ENCODE measurements at places on chromosomes 2 and 18. TPM values are rescaled to one million over a fixed set of nuclear protein-coding genes. Genes with fewer than 3 reads are reported as not detected.
A peak's percentile ranks its signal among the peaks of the same experiment; 100 is the strongest.

Gene PXDN
- 18.2 TPM for total RNA-seq

Gene CIB4
- not detected for total RNA-seq

Gene ADAM17
- 10.5 TPM for total RNA-seq

Gene SPATA3
- not detected for total RNA-seq

Gene CHST9
- not detected for total RNA-seq

DNA sequence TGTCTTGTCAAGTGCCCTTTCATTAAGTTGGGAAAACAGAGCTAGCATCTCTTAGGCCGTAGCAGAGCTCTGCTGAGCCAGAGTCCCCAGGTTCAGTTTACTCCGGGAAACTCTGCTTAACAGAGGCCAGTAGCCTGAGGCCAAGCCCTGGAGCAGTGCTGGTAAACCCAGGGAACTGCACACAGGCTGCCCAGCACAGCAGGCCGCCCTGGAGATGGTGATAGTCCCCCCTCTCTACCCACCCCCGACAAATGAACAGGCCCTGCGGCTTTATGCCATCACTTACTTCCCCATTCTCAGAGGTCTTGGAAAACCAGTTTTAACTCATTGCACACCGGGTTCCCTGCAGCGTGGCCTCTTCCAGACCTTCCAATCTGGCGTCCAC lies 3.5 kb downstream of the CNNM4 start:
- H3K27me3 ChIP-seq, result no peaks in the 10 kb centered on the region
- H3K4me1 ChIP-seq, result peaks cover 87% of the 10 kb centered on the region
- peak overlapping the region; percentile 93 for H3K4me3 ChIP-seq

DNA sequence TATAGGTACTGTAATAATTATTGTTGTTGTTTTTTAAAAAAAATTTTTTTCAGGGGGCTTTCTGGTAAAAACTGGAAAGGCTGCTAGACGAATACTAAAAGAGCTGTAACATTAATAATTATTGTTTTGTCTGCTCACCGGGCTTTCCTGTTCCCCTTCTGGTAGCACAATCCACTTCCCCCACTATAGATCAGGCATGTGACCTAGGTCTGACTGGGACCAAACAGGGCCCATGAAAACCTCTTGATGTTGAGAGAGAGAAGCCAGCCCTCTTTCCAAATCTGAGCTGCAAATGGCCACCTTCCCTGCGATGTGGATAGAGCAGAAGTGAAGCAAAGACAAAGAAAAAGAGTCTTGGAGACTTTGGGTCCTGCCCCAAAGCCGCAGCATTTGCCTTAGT lies 23.4 kb downstream of the SH2D6 start:
- no peak for DNase-seq
- no peak overlapping the region for H3K4me3 ChIP-seq
- no peak overlapping the region for H3K27ac ChIP-seq
- peaks cover 15% of the 10 kb centered on the region for H3K4me1 ChIP-seq
- no peaks in the 10 kb centered on the region for H3K36me3 ChIP-seq

DNA sequence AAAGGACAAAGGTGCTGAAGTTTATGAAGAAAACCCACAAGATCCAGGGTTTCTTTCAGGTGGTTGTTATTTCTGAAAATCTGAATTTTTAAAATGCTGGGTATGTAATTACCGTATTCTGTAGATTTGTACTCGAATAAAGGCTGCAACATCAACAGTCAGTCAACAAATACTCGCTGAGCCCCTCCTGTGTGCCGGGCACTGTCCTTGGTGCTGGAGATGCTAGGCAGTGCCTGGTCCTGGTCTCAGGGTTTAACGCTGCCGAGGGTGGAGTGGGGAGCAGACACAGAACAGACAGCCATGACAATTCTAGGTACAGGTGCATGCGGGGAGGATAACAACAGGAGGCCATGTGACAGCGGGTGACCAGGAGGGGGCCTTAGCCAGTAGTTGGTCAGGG lies 27.2 kb upstream of the PDIA6 start:
- no peaks in the 10 kb centered on the region for H3K36me3 ChIP-seq
- no peak overlapping the region for H3K4me3 ChIP-seq
- no peak for DNase-seq
- no peaks in the 10 kb centered on the region for H3K4me1 ChIP-seq
- H3K27ac ChIP-seq, result no peak overlapping the region

DNA sequence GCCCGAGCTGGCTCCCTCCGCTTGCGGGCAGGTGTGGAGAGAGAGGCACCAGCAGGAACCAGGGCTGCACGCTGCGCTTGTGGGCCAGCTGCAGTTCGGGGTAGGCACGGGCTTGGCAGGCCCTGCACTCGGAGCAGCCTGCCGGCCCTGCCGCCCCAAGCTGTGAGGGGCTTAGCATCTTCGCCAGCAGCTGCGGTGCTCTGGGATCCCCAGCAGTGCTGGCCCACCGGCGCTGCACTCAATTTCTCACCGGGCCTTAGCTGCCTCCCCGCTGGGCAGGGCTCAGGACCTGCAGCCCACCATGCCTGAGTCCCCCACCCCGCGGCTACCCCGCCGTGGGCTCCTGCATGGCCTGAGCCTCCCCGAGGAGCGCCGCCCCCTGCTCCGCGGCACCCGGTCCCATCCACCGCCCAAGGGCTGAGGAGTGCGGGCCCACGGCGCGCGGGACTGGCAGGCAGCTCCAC lies 434.4 kb upstream of the RGPD4 start:
- H3K4me3 ChIP-seq, result no peak overlapping the region
- H3K36me3 ChIP-seq, result no peaks in the 10 kb centered on the region
- DNase-seq, result no peak
- no peaks in the 10 kb centered on the region for H3K27me3 ChIP-seq

DNA sequence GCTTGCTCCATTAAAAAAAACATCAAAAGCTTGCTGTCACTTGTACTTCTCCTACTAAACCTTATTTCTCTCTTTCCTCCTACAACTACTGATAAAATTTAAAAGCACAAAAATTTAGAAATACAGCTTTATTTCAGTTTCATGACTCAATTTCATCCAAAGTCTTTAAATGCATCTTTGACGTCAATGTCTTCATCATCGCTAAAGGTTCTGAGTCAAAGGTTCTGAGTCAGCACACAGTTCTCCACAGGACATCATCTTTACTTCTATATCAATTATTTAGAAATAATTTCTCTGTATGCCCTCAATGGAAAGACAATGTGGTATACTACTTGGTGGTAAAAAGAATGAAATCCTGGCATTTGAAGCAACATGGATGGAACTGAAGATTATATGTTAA lies 163.9 kb upstream of the DNMT3A start:
- no peaks in the 10 kb centered on the region for H3K27me3 ChIP-seq
- H3K27ac ChIP-seq, result no peak overlapping the region
- no peak for DNase-seq
- H3K36me3 ChIP-seq, result no peaks in the 10 kb centered on the region
- no peaks in the 10 kb centered on the region for H3K4me1 ChIP-seq

DNA sequence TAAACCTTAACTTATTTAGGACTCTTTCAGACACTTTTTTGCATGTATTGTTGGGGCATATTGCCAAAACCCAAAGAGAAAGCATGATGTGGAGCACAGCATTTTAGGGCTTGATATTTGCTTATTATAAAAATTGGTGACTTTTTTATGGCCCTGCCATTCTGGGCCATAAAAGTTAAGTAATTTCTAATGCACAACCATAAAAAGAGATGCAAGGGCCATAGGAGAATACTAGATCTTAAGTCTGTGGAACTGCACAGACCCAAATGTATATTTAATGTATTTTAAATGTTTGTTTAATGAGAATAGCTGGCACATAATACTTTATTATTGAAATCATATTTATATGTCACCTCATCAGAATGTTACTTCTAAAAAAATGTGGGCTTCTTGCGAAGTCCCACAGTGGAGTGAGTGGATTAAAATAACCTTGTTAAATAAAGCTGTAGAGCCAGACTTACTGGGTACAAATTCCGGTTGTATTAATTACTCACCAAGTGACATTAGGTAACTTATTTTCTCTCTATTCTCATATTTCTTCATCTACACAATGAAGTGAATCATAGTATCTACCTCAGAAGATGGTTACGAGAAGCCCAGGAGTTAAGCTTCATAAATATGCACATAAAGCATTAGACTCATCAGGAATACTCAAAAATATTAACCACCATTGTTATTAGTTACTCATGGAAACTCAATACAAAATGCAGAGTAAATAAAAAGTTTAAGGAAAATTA lies 52.2 kb downstream of the HNMT start:
- no peak overlapping the region for H3K4me3 ChIP-seq
- no peaks in the 10 kb centered on the region for H3K4me1 ChIP-seq
- no peaks in the 10 kb centered on the region for H3K27me3 ChIP-seq
- no peak for DNase-seq

- no peaks in the 10 kb centered on the region for H3K36me3 ChIP-seq
- H3K27ac ChIP-seq, result no peak overlapping the region
- peaks cover 4% of the 10 kb centered on the region for H3K4me1 ChIP-seq
- H3K4me3 ChIP-seq, result peak overlapping the region; percentile 66
- no peak for DNase-seq
Measured at GRCh38 chr2:24048769-24049484, 614 bp upstream of the FKBP1B start.

GRCh38 chr2:235600406-235600805 lies 106.6 kb downstream of the AGAP1 start:
- H3K27me3 ChIP-seq, result no peaks in the 10 kb centered on the region
- no peak overlapping the region for H3K4me3 ChIP-seq
- no peaks in the 10 kb centered on the region for H3K36me3 ChIP-seq
- H3K4me1 ChIP-seq, result no peaks in the 10 kb centered on the region

DNA sequence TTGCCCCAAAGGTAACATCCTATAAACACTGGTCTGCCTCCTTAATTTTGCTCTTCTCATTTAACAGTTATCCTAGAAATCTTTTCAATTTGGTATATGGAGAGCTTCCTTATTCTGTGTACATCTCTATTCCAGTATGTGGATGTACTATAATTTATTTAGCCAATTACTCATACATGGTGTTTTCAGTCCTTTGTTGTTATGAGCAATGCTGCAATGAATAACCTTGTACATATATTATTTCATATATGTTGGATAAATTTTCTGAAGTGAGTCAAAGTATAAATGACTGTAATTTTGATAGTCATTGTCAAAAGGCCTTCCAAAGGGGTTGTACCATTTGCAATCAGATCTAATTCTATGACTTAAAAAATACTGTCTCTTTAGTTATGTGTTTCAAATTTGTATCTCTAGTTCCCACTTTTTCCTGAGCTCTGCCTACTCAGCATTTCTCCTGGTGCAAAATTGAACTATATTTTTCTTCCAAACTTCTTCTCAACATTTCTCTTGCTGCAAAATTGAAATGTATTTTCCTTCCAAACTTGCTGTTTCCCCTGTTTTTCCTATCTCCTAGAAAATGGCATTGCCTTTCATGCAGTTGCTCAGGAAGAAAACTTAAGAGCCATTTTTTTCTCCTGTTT lies 153.3 kb upstream of the OTX1 start:
- no peaks in the 10 kb centered on the region for H3K27me3 ChIP-seq
- DNase-seq, result no peak
- no peaks in the 10 kb centered on the region for H3K4me1 ChIP-seq
- H3K36me3 ChIP-seq, result no peaks in the 10 kb centered on the region

DNA sequence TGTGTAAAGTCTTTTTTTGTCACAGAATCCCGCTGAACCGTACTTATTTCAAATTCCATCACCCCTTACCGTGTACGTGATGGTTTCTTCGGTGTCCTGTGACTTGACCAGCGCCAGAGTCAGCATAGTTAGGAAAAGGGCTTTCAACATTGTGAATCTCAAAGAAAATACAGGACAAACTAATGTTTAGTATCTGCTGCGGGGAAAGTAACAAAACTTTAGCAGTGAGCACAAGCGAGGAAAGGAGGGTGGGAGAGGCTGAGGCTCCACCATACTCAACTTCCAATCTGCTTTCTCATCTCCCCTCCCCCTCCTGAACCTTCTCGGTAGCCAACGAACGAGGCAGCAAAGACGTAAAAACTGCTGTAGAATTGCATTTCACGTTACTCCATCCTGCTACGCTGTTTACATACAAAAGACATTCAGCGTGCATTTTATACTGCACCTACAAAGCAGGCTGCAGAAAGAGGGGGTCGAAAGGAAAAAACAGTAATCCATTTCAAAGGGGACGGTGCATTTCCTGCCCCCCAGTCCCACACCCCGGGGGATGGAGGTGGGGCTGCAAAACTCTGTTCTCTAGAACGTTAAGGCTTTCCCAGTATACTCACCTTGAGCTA lies 1.2 kb downstream of the EFEMP1 start:
- H3K36me3 ChIP-seq, result no peaks in the 10 kb centered on the region
- H3K4me3 ChIP-seq, result peak overlapping the region; percentile 23
- H3K4me1 ChIP-seq, result no peaks in the 10 kb centered on the region
- H3K27me3 ChIP-seq, result peaks cover 7% of the 10 kb centered on the region
- no peak overlapping the region for H3K27ac ChIP-seq
- DNase-seq, result no peak

DNA sequence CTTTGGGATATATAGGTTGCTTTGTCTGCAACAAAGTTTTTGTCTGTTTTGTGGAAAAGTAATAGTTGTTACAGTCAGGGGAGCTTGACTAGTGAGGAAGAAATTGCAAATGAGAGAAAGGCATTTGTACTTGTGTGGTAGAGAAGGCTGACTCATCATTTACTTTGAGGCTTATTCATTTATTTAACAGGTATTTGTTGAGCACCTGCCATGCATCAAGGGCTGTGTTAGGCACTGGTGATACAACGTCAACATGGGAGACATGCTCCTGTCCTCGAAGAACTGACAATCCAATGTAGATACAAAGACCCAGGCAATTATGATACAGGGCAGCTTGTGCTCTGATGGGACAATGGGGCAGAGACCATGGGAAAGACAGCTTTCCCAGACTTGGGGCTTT lies 79.5 kb downstream of the UPP2 start:
- no peak overlapping the region for H3K4me3 ChIP-seq
- H3K4me1 ChIP-seq, result no peaks in the 10 kb centered on the region
- no peak overlapping the region for H3K27ac ChIP-seq
- no peaks in the 10 kb centered on the region for H3K36me3 ChIP-seq
- DNase-seq, result no peak

Data from Peyer's patch (tissue), 4 donors.